NCI-H526 (cell line): ENCODE measurements at places on chromosomes 5 and 9.

DNA sequence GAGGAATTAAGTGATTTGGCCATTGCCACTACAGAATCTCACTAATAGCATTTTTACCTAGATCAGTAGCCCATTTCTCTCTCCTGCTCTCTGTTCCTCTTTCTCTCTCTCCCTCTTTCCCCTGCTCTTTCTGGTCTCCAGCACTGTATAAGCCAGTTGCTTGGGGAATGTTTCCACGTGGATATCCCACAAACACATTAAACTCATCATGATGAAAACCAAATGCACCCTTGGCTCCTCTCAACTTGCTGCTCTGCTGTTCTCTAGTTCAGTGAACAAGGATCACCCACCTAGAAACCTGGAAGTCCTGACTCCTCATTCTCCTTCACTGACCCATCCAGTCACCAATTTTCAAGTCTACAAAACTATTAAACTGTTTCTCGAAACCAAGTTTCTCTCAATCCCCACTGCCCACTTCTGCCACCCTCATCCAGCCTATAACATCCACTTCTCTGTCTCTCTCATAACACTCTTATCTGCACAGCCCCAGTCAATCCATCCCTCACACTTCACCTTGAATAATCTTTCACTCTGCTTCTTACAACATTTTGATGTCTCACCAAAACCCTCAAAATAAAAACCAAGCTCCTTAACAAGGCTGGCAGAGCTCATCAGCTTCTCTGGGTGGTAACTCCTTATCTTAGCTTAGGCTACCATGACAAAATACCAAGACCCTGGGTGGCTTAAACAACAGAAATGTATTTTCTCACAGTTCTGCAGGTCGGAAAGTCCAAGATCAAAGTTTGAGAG lies 79.3 kb downstream of the ARL15 start:
- DNase-seq = no peak

GRCh38 chr5:39461007-39461682 lies 36.4 kb upstream of the DAB2 start:
- no peak for DNase-seq

- no peak for DNase-seq
These were observed 233.1 kb upstream of the ANKRD55 start for GRCh38 chr5:56466136-56466816.

GRCh38 chr9:76759732-76760131 lies 4.5 kb upstream of the PCA3 start:
- no peak for DNase-seq

- no peak for DNase-seq
These were observed 73.6 kb downstream of the TLR4 start for GRCh38 chr9:117777823-117778222.

GRCh38 chr9:98356953-98357690 lies 101.7 kb upstream of the TBC1D2 start:
- no peak for DNase-seq

- DNase-seq = peak; percentile 52
These were observed 353 bp downstream of the SH3PXD2B start for GRCh38 chr5:172453986-172454357.
